Activated naive CD4-positive, alpha-beta T cell treated with anti-CD3 and anti-CD28 coated beads, Interleukin-2, amount 10 ng/mL, durations not matched to agents 7 days and 5 days (primary cell): ENCODE measurements at places on chromosomes 6 and 20.

DNA sequence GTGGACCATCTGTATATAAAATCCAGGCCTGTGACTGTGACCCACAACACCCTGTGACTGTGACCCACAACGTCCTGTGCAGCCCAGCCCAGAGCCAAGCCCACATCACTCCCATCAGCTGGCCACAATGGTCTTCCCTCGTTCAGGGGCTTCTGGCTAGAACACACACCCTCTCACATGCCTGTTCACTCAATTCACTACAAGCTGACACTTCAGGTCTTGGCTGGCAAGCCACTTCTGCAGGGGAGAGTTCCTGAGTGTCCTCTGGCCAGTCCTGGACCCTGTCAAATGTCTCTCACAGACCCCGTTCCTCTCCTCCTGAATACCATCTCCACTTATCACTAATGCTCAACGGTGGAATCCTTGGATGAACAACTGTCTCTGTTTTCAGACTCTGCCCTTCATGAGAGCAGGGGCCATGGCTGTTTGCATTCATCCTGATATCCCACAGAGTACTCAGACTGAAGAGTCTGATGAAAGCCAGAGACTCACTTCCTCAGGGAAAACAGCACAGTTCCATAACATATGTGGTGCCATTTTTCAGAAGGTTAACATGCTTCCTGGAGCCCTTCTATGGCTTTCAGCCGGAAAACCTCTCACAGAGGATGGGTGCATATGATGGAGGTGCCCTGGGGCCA, 56.0 kb downstream of the MYH7B start:
- DNase-seq: no peak

GRCh38 chr20:63217706-63218105, 1.8 kb upstream of the YTHDF1 start:
- no peak for DNase-seq

GRCh38 chr20:1336699-1337367, 7.9 kb upstream of the SDCBP2 start:
- no peak for DNase-seq

DNA sequence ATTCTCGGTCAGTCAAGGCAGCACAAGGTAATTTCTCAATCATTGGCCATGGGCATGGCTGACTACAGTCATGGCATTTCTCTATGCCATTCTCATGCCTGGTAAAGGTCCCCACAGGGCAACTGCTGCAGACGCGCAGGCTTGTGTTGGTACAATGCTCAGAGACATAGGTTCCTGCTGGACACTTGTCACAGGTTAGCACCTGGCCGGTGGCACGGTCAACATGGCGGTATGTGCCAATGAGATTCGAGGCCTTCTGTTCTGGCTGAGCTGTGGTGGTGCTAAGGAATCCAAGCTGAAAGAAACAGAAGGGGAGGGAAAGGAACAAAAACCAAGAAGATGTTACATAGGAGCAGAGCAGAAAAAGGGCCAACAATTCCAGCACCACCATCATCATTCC, 23.4 kb downstream of the TNFRSF21 start:
- no peak for DNase-seq

DNA sequence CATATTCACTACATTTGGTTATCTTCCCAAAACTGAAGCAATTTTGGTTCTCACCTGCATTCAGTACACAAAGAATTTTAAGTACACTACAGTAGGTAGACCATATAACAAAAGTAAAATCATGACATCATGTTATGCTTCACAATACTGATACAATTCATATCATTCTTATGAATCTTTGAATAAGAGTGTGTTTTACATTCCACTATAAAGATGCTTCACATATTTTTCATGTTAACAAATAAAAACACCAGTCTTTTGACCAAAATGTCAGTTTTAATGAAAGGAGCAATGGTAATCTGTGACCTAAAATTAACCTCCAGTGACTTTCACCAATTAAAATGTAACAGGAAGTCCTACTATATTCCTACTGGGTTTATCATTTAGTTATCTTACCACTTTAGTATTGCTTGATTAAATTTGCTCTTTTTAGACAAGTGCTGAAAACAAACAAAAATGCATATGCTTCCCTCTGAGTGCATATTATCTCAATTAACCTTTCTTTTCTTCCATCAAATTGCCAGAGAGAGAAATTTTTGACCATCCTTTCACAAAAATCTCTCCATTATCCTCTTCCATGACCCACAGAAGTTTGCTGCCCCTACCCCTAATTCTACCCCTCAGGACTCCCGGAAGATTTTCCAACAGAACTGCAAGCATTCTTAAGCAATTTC, 49.3 kb downstream of the PHIP start:
- DNase-seq: no peak

GRCh38 chr6:160581406-160581805, 82.7 kb downstream of the LPA start:
- no peak for DNase-seq

- no peak for DNase-seq
Observed at GRCh38 chr6:18214003-18214402, 50.3 kb downstream of the DEK start.

DNA sequence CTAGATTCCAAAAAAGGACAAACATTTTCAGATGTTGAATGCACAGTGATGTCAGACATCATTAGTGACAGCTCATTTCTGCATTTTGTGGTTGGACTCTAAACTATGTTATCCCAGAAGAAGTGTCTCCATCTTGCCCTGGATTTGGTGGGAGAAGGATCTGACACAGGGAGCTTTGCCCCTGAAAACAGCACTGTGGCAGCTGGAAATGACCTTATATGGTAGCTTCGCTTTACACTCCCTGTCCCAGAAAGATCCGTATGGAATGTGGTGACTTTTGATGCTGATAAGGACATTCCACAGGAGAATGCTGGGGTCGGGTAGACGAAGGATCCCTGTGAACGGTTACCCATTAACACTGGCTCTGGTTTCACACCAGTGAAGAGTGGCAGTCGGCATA, 87.2 kb upstream of the EDN1 start:
- DNase-seq: no peak

DNA sequence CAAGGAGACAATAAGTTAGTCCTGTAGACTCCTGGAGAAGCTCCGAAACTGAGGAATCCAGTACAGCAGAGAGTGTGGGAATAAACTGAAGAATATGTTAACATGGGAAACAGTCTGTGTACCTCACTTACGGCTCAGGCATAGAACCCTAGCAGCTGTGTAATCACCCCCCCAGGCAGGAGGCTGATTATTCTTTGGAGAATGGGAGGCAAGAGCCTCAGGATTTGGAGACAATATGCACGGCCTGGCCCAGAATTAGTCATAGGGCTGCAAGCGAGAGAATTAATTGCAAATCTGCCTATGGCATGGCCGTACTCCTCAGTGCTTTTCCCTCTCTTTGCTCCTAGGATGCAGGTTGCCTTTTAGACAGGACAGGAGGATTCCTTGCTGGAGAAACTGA, 27.5 kb upstream of the FYN start:
- no peak for DNase-seq

- no peak for DNase-seq
Observed at GRCh38 chr20:4041748-4042411, 26.5 kb upstream of the RNF24 start.
